ENCODE measurements at places on chromosomes 7 and 10. TPM values are rescaled to one million over a fixed set of nuclear protein-coding genes. Genes with fewer than 3 reads are reported as not detected.

DNA sequence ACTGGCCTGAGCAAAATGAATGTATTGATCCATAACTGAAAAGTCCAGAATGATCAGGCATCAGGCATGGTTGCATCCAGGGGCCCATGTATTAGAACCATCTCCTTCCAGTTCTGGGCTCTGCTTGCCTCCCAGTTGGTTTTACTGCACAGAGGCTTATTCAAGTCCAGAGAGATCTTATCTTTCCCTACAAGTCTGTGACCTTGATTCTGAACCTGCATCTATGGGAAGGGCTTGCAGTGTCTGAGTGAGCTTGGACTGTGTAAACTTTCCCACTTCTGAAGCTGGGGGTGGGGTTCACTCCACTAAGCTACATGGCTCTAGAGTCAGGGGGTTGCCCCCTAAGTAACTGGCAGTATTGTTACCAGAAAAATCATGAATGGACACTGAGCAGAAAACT, 136.2 kb downstream of the TCF7L2 start:
- DNase-seq = no peak

GRCh38 chr10:22927661-22928403, at the start of gene ARMC3:
Gene ARMC3, plus strand, starts transcription at chr10:22928053. Its CDS starts 3,944 bp downstream, at chr10:22931997.
- DNase-seq = peak; percentile 82

DNA sequence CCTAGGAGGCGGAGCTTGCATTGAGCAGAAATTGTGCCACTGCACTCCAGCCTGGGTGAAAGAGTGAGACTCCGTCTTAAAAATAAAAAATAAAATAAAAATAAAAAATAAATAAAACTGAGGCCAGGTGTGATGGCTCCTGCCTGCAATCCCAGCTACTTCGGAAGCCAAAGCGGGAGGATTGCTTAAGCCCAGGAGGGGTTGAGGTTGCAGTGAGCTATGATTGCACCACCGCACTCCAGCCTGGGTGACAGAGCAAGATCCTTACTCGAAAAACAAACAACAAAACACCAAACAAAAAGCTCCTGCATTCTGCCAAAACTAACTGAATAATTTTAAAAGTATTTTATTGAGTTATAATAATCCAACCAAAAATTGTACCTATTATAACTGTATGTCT, 36.2 kb downstream of the AGAP4 start:
- no peak for DNase-seq

GRCh38 chr7:106238830-106239229, 46.0 kb downstream of the NAMPT start:
- no peak for DNase-seq

- peak; percentile 50 for DNase-seq
These were observed 34.4 kb downstream of the UBTD1 start for GRCh38 chr10:97532935-97533671.

FMC1 gene
- polyA plus RNA-seq = 59.0 TPM

TRIM50 gene
- polyA plus RNA-seq = not detected

IKZF5 gene
- polyA plus RNA-seq = 2.9 TPM

ELAPOR2 gene
- polyA plus RNA-seq = 15.9 TPM

Data from SK-N-SH (cell line).